Panc1 (cell line): ENCODE measurements at places on chromosomes 1 and 21.

DNA sequence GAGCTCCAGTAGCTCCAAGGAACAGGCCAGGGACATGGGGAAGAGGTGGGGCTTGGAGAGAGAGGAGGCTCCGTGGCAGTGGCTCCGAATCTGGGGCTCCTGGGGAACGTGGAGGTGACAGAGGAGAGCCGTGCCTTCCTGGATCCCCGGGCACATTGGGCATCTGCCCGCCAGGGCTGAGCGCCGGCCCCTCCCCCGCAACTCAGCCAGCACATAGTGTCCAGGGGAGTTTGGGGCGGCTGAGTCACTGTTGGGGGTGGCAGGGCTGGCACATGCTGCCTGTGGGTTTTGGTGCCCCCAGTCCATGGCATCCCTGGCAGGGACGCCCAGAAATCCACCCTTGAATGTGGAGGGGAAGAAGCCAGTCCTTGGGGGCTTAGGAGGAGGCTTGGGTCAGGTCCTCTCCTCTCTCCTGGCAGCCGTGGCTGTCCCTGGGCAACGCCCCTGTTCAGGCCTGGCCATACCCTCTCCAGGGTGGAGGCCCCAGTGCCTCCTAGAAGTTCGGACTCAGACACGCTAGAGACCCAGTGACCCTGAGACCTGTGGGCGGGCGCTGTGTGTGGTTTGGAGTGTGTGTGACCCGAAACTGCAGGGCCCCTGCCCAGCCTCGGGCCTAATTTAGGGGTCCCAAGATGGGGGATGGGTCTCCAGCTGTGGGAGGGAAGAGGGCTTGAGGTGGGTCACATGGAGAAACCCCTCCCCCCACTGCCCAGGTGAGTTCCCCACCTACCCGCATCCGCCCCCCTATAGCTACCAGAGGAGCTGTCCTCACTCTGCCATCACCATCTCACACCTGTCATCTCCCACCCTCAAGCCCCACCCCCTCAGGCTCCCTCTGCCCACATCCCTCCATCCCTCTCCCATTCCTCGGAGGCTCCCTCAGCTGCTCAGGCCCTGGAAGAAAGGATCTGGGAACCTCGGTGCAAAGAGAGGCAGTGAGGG is 1.6 kb downstream of the HSPB7 start:
- no peak for DNase-seq

DNA sequence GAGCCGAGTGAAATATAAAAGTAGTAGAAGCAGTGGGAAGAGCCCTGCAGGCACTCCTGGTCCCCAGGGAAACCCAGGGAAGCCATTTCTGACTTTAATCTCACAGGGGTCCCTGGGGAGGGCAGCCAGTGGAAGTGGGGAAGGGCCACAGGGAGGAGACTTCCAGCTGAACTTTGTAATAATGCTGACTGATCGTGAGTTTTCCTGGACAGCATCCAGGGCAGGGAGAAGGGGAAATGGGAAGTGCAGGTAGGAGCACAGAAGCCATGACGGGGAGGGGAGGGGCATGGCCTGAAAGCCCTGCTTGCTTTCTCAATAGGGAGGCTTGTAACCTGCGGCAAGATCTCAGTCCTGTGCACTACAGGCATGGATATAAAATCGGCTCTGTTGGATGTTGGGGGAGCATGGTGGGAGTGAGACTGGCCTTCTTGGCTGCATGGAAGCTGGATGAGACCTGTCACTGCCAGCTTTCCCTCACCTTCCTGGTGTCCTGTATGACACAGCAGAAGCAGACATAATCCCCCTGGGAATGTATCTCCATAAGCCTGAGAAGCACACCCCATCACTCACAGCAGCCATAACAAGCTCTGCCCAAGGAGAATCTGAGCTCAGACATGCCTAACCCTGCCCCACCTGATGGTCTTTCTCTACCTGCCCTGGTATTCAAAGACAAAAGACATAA is 15.1 kb upstream of the MX1 start:
- DNase-seq = no peak

- DNase-seq = no peak
These were observed 2.9 kb downstream of the IPO13 start for GRCh38 chr1:43949678-43950077.

DNA sequence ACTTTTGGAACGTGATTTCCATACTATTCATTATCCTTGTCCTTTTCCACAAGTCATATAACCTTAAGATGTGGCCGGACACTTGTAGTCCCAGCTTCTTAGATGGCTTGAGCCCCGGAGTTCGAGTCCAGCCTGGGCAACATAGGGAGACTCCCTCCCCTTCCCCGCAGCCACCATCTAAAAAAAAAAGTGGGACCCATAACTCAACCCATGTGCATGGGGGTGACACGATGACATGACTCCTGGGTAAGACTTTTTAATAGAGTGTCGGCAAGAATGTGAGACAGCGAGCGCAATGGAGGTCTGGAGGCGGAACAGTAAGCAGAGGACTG is 25.7 kb downstream of the MIA3 start:
- peak; percentile 42 for DNase-seq
